Stimulated activated CD8-positive, alpha-beta memory T cell treated with anti-CD3 and anti-CD28 coated beads, Interleukin-7, amount 100 ng/mL, for 1 hour (primary cell): ENCODE measurements at places on chromosomes 3 and 15.

DNA sequence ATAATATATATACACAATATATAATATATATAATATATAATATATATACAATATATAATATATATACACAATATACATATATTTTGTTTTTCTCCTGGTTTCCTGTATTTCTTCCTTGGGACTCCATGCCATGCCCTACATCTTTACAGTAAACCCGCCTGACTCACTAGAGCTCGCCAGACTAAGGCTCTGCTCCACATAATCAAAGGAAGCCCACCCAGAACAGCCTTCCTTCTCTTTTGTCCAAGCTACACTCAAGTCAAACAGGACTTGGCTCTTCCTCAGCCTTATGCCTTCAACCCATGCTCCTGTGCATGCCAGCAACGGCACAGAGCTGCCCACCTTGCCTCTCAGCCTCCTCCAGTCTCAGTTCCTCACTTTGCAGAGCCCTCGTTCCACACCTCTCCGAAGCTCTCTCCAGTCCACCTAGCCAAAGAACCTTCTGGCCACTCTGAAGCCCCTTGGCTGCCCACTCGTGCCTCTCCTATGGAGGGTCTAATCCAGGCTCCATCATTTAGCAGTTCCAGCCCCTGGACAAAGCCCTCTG is 109.1 kb downstream of the RFTN1 start:
- no peak for DNase-seq

GRCh38 chr3:86923071-86923491 is 67.9 kb downstream of the VGLL3 start:
- DNase-seq, result no peak

- DNase-seq, result no peak
These were observed 181.7 kb upstream of the MME start for GRCh38 chr3:154898443-154898842.

GRCh38 chr3:159536876-159537275 is 451.8 kb upstream of the IL12A start:
- DNase-seq, result no peak

- no peak for DNase-seq
These were observed at the start of gene PRTG for GRCh38 chr15:55742927-55743728. Gene PRTG (minus strand): TSS chr15:55743152. CDS start chr15:55742931, 221 bp downstream.

- DNase-seq, result no peak
These were observed 26.4 kb upstream of the APEH start for GRCh38 chr3:49647741-49648140.

DNA sequence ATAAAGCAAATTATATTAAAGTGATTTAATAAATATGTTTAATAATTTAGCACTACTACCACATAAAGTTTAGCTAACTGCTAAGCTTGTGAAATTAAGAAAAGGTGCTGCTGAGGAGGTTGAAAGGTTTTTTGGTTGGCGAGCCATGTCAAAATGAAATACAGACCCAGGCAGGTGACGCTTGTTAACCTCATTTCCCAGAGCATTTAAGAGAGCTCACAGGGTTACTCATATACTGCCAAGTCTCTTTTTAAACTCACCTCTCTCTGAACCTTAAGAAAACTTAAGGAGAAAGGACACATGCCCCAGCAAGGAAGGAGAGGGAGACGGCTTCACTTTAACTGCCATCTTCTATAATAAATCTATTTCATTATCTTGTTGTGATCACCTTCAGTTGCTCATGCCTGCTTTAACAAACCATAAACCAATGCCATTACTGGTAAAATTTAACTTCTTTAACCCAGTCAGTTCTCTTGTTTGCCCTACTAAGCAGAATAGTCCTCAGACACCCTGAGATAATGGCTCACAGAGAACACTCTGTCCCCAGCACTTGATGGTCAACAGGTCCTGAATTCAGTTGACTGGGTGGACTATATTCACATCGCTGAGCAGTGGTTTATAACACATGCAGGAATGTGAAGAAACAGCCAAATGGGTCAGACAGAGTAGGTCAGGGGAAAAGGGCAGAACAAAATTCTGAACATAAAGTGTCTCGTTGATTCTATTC is 540.1 kb downstream of the UNC13C start:
- no peak for DNase-seq

DNA sequence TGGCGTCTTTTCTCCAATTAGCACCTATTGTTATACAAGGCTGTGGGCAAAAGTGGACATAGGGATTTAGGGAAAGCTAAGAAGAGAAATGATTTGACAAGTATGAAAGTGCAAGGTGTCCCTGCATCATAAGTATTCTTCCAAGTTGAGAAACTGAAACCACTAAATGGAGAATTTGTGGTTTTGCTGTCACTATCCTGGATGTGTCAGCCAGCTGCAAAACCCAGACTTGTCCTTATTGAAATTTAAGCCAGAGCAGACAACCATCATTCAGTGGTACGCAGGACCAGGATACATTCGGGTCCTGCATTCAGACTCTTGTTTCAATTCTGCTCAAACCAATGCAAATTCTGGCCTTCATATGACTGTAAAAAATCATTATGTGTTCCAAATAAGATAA is 384.8 kb upstream of the TGFBR2 start:
- DNase-seq, result no peak

DNA sequence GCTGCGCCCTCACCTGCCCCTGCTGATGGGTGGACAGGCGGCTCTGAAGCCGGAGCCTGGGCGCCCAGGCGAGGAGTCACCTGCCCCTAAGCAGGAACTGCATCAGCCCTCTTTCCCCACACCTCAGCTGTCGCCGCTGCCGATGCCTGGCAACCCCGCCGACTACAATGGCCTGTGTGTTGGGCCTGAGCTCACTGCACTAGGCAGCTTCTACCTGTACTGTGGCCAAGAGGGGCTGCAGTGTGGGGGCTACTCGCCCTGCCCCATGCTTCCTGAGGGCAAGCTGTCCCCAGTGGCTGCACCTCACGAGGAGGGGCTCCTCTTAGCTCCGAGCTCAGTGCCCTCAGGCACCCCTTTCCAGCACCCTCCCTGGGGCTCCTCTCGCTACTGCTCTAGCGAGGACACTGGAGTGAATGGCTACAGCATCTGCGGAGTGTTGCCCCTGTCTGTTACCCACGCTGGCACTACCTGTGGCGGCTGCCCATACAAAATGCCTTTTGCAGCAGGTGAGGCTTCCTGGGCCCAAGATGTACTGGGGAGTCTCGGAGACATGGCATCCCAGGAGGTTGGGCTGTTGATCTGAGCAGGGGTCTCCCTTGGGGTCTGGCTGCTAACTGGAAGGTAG is 11.3 kb upstream of the CHST14 start:
- DNase-seq, result no peak

DNA sequence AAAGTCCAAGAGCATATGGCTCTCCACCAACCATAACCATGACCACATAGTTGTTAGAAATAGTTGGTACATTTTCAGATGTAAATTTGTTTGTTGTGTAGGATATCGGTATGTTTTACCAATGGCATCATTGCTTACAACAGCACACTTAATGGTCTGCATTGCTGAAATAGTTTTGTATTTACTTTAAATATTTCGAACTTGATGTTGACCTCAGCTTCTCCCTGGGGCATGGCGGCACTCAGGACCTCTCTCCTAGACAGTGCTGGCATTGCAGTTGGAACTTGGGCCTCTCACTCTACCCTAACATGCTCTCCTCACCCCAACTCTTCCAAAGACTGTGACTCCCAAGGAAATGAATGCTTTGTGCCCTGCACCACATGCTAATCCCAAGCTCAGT is 5.0 kb downstream of the SLC22A13 start:
- DNase-seq, result no peak

DNA sequence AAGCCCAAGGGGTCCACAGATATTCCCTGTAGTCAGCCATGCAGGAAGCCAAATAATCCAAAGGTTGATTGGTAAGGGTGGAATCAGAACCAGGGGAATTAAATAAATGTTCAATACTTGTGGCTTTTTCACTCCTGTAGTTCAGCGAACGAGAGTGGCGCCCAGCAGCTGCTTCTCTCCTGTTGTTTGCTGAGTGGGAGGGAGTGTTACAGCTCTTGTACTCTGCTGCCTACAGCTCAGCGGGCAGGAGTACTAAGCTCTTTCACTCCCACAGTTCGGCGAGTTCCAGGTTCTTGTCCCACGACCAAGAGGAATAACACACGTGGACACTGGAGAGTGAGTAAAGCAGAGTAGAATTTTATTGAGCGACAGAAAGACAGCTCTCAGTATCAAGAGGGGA is 105.9 kb downstream of the MOBP start:
- DNase-seq, result no peak

- no peak for DNase-seq
These were observed 92.5 kb upstream of the RPL32 start for GRCh38 chr3:12933901-12934300.

- DNase-seq, result no peak
These were observed 979.3 kb downstream of the IGSF11 start for GRCh38 chr3:118055381-118055780.

DNA sequence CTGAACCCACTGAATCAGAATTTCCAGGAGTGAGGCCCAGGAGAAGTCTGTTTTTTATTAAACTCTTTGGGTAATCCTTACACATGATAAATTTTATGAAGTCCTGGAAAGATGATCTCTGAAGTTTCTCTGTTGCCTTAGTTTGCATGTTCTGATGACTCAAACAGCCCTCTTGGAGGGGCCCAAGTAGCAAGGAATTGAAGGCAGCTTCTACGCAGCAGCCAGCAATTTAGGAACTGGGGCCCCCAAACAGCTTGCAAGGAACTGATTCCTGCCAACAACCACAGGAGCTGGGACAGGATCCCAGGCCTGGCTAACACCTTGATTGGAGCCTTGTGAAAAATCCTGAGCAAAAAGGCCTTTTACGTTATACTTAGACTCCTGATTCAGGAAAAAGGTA is 5.4 kb upstream of the ACP3 start:
- DNase-seq, result no peak

DNA sequence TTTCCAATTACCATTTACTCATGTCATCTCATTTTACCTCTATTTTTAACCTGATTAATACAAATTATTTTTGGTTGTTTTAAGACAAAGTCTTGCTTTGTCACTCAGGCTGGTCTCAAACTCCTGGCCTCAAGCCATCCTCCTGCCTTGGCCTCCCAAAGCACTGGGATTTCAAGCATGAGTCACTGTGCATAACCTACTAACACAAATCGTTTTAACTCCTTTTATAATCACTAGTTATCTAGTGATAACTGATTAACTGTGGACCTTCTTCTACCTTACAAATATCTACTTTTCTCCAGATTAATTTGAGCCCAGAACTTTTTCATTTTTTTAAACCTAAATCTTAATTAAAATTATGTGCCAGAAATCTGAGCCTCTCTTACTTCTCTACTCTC is 4.6 kb downstream of the ATP13A3 start:
- no peak for DNase-seq

GRCh38 chr15:69140306-69140705 is 20.1 kb upstream of the GLCE start:
- no peak for DNase-seq

- no peak for DNase-seq
These were observed 155.9 kb upstream of the BCL6 start for GRCh38 chr3:187900993-187901755.

- no peak for DNase-seq
These were observed 153.3 kb downstream of the USP13 start for GRCh38 chr3:179806177-179806576.

DNA sequence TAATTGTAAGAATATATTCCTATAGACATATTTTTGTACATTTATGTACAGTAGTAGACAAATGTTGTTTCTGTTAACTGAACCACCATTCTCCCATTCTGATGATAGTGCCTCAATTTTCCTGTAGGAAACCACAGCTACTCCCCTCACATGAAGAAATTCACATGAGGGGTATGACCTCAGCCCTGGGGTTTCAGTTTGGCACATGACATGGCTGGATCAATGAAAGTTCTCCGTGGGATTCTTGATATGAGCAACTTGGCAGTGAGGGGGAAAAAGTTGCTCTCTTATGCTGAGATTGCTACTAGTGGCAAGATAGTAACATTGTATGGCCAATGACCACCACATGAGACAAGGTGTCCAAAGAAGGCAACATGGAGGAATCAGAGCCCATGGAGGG is 1090.3 kb upstream of the CFAP20DC start:
- no peak for DNase-seq

DNA sequence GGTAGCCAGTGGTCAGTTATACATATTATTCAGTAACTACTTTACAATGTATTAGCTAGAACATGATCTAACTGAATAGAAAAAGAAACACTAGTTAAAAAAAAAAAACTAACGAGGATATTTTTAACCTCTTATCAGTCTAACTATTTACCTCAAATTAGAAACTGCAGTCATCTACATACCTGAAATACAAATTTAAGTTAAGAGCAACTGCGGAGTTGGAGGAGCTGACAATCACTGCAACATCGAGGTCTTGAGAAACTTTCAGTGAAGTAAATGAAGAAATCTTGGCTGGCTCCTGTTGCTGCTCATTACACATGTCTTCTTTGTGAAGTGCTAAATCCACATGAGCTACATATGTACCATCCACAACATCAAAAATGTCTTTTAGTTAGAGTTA is 6.5 kb downstream of the SPG11 start:
- no peak for DNase-seq

DNA sequence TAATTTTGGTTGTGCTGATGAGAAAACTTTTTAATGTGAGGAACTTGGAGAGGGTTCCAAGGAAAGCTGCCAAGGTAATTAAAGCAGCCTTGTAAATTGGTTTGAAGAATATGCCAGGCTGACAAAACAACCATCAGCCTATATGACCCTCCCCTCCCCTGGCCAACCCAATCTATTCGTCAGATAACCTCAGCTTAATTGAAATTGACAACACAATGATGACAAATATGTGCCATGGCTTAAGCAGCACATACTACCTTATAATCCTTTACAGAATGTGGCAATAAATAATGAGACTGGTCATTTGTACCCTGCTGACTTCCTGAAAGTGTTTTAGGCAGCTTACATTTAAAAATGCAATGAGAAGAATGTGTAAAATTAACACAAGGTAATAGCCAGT is 118.2 kb downstream of the EFHB start:
- DNase-seq, result no peak

- DNase-seq, result no peak
These were observed 243.1 kb downstream of the TLE3 start for GRCh38 chr15:69854521-69855181.

DNA sequence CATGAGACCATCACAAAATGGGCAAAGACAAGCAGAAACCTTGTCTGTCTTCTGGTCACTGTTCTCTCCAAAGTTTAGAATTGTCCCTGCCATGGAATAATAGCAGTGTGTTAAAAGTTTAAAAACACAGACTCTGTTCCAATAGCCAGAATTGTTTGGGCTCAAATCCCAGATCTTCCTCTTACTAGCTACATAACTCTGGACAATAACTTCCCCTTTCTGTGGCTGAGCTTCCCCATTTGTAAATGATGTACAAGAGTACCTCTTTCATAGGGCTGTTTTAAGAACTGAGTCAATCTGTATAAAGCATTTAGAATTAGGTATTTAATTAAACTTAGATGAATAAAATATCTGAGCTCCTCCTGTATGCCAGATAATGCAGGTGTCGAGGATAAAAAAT is 623.0 kb downstream of the NTRK3 start:
- DNase-seq, result no peak

DNA sequence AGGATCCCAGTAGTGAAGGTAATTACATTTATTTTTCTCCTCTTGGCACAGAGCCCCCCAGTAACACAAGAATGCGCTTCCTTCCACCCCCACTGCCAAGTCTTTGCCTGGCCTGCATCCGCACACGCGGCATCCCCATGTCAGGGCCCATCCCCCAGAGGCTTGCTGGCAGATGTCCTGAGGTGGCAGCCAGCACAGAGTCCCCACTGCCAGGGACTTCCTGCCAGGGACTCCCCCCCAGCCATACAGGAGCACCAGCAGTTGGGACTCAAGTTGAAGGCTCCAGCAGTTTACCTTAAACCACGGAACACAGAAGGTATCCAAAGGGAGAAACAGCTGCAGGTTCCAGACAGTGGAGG is 41.0 kb downstream of the MEGF11 start:
- DNase-seq, result no peak

- no peak for DNase-seq
These were observed 151.4 kb downstream of the RPLP1 start for GRCh38 chr15:69604072-69604411.
